Amygdala (tissue), 56 donors: ENCODE measurements at places on chromosomes 2 and 18.

DNA sequence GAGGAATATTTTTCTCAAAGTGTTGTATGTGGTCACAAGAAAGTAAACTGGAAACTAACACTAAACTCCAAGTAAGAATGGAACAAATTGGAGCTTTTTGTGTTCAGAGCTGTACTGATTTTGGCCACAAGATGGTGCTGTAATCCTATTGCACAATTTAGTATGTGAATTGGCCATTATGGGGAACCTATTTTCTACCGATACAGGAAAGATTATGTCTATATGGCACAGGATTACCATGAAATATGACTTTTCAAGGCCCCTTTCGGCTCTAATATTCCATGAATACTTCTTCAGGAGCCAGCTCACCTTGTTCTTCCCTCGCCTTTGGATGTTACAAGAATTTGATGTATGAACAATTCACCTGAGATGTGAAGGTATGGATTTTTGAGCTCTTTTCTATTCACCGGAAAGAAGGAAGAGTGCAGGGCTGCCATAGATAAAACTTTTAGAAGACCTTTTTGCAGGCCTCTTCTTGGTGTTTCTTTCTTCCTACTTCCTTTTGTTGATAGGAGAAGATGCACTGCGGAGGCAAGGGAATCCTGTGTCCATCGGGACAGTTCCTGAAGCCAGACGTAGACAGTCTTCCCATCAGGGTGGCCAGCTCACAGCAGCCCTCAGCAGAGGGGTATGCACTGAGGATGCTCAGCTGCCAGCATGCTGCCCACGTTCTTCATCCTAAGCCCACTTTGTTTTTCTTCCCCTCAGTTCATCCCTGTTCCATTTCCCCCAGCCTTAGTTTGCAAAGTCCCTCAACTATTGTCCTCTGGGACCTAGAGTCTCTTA, 13.3 kb downstream of the MRPL44 start:
- DNase-seq = no peak

- no peak for DNase-seq
Measured at GRCh38 chr2:107018366-107018765, 132.4 kb upstream of the ST6GAL2 start.

DNA sequence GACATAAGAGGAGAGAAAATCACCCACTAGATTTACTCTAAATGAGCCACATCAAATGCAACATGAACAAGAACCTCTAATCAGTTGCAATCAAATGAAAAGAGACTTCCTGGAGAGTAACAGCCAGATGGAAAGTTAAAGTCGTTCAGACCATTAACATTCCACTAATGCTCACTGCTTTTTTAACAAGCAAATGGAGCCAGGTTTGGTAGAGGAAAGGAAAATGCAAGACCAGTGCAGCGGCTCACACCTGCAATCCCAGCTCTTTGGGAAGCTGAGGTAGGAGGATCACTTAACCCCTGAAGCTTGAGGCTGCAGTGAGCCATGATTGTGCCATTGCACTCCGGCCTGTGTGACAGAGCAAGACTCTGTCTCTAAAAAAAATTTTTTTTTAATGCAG, 48.5 kb downstream of the CACNB4 start:
- DNase-seq = no peak

DNA sequence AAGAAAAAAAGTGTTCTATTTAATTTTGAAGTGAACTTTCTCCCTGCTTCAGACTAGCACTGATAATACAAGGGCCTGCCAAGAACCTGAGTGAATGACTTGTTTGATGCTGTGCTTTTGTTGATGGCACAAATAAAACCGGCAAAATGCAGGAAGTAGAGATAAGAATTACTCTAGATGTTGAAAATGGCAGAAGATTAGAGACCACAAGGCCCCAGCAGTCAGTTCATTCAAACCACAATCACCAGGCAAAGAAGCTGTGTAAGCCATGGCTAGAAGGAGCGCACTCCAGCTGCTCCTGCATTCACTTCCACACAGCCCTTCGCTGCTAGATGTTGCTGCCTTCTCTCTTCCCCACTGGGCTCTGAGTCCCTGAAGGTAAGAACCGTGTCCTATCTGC, 297.1 kb downstream of the AGPS start:
- no peak for DNase-seq

DNA sequence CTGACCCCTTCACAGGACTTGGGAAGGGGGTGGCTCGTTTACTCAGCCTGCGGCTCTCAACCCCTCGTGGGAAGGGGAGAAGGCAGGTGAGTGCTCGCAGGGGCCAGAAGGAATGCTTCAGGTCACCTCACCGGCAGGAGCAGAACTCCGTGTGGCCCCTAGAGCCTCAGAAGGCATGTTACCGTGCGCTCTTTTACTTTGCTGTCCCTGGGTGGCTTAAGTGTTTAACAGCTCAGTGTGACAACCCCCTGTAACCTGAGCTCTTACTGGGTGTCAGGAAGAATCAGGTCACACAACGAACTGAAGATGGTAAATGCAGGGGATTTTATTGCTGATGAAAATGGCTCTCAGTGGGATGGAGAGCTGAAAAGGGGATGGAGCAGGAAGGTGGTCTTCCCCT, 1235.4 kb downstream of the LRP1B start:
- no peak for DNase-seq

- DNase-seq = no peak
Measured at GRCh38 chr2:188265315-188265714, 26.4 kb upstream of the GULP1 start.

DNA sequence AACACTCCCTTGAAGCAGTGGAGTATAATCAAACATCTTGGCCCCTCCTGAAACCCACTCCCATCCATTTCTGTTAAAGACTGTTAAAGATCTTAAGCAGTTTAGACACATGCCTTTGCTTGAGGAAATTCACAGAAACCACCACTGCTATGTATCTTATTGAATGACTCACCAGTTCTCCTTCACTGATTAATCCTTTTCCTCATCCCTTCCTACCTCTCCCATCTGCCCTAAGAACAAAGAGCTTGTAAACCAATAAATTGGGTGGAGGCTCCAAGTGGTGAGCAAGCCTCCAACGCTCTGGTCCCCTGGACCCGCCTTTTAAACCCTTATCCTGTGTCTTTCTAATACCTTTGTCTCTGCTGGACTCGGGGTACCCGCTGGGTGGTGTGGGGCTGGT, 746.1 kb downstream of the LRP1B start:
- DNase-seq = no peak
